ENCODE measurements at places on chromosomes 6 and 20.

- DNase-seq: no peak
These were observed 9.6 kb upstream of the IL17A start for GRCh38 chr6:52176550-52176949.

DNA sequence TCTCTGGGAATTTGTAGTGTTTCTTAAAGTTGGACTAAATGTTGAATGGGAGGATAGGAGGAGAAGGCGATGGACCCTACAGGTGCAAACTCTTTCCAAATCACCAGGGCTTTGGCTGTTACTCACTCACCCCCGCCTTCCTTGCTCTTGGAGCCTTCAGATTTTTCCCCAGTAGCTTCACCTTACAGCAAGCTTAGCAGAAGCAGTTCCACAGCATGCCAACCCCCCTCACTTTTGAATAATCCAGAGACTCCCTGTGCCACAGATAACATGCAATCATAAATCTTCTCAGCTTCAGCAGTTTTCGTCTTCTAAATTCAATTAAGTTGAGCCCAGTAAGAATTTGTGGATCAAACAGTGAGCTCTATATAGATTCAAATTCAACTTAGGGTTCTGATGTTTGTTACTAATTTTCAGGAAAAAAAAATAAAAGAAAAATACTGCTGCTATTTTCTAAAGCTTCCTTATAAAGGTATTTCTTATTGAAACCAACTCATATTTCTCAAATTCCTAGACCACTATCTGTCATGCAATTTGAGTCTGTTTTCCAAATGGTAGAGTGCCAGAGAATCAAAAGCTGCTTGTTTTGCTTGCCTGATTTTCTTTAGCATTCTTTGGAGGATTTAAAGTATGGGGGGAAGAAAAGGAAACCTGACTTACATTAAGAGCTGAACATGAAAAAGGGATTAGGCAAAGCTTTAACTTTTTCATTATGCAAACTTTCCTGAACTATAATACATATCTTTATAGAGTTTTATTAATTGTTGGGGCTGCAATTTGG, 166.4 kb downstream of the EYA4 start:
- DNase-seq: no peak

DNA sequence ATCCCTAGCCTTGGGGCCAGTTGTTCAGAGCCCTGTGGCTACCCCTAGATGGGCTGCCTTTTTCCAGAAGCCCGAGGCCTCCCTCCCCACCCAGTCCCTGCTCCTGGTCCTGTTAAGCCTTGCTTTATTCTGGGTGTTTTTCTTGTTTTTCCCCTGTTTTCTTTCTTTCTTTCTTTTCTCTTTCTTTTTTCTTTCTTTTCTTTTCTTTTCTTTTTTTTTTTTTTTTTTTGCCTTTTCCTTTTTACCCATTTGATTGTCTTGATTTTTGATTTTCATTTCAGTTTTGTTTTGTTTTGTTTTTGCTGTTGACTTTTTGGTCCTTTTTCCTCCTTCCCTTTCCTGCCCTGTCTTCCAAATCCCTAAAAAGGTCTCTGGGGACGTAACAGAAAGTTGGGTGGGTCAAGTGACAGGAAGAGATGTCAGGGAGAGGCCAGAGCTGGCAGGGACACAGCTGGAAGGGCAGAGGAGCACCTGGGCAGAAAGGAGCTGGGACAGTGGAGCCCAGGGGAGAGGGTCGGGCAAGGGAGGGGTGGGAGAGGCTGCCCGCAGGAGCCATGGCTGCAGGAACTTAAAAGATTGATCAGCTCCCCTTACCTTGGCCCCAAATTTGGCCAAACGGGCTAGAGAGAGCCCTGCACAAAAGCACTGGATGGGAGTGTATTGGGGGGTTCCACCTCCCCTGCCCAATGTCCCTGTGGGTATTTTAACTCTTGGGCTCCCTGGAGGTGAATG, 27.6 kb downstream of the MYH7B start:
- DNase-seq: no peak

DNA sequence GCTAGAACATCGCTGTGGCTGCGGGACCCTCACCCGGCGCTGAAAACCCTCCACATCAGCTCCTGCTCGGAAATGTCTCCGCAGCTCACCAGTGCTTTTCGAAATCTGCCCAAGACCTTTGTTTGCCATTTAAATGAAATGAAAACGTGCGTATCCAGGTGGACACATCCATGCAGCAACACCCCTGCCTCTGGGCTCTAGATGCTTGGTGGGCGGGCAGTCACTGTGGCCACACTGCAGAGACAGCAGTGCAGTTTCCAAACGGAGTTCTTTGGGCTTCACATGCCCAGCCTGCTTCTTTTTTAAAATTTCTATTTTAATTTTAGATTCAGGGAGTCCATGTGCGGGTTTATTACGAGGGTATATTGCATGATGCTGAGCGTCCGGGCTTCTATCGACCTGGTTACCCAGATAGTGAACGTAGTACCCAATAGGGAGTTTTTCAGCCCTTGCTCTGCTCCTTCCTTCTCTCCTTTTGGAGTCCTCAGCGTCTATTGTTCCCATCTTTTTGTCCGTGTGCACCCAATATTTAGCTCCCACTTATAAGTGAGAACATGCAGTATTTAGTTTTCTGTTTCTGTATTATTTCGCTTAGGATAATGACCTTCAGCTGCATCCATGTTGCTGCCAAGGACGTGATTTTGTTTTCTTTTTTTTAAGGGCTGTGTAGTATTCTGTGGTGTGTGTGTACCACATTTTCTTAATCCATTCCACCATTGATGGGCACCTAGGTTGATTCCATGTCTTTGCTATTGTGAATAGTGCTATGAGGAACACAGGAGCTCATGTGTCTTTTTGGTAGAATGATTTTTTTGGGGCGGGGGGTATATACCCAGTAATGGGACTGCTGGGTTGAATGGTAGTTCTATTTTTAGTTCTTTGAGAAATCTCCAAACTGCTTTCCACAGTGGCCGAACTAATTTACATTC, 4.8 kb upstream of the TUBB2B start:
- DNase-seq: no peak

GRCh38 chr20:46252352-46253091, 55.8 kb downstream of the CDH22 start:
- no peak for DNase-seq

DNA sequence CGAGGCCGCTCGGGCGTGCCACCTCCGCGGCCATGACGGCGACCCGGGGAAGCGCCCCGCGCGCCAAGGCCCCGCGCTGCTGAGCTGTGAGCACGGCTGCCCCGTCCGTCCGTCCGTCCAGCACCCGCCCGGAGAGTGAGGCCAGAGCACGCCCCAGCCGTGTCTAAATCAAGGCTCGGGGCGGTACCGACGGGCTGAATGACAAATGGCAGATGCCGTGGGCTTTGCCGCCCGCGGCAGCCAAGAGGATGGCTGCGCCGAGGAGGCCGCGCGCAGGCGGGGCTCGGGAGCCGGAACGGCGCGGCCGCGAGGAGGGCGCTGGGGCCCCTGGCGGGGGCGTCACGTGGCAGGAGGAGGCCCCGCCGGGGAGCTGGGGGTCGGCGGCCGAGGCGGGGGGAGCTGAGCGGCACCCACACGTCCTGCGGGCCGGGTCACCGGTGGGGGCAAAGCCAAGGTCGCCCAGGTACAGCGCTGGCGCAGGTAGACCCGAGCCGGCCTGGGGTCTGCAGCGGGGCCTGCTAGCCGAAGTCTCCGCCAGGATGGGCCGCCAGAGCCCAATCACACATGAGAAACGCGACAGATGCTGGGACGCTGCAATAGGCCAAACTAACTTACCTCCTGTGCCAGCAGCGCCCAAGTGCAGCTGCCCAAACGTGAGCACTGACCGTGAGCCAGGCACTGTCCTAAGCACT, at the start of gene PLAGL1:
PLAGL1 (minus strand) TSS at position 140 of the 692 bp plus-strand sequence. CDS start 60,123 bp downstream, outside the sequence.
- peak; percentile 35 for DNase-seq

- no peak for DNase-seq
These were observed 13.9 kb upstream of the RANBP9 start for GRCh38 chr6:13725570-13725969.

DNA sequence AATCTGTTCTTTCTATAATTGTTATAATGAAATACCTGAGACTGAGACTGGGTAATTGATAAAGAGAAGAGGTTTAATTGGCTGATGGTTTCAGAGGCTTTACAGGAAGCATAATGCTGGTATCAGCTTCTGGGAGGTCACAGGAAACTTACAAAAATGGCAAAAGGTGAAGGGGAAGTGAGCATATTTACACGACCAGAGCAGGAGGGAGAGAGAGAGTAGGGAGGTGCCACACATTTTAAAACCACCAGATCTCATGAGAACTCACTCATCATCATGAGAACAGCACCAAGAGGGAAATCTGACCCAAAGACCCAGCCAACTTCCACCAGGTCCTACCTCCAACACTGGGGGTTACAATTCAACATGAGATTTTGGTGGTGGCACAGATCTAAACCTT, 2.6 kb upstream of the SIRPB1 start:
- no peak for DNase-seq

DNA sequence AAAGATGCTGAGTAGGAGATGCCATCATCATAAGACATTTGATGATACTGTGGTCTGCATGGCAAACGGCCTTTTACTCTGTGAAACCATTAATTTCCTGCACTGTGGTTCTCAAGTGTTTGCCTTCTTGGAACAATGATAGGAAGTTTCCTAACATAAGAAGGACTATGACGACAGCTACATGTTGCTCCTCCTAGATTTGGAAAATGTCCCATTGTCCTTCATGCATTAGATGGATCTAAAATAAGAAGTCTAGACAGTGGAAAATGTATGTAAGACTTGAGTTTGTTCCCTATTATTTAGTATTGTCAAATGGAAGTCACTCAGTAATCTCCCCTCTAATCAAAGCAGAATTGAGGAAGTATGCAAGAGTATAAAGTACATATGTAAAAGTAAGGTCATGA, 98.5 kb upstream of the TMEM170B start:
- DNase-seq: no peak

GRCh38 chr6:100372326-100373091, 92.2 kb downstream of the SIM1 start:
- DNase-seq: no peak

DNA sequence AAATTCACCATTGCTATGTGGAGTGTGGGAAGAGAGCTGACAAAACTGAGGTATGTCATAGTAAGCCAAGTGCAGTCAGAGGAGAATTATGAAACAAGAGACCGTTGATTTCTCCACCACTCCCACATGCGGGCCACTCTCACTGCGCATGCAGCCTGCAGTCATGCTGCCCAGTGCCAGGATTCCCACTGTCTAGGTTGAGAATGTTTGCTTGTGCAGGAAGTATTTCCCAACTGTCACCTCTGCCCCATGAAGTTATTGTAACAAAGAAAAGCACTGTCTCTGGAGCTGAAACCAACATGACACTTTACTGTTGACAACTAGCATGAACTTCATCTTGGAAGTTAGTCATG, 18.7 kb upstream of the SFT2D1 start:
- no peak for DNase-seq

DNA sequence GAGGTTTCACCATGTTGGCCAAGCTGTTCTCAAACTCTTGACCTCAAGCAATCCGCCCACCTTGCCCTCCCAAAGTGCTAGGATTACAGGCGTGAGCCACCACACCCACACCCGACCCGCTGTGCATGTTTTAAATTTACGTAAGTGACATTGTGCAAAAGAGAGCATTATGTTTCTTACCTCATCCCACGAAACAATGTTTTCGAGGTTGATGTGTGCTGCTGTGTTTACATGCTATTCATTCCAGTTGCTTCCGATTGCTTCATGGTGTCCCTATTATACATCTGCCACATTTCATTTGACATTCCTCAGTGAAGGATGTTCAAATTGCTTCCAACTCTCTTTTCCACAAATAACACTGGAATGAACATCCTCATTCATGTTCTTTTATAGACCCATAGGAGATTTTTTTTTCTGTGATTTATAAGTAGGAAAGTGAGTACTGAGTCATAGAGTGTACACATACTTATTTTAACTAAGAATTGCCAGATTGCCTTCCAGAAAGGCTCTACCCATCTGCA, 403.9 kb upstream of the JARID2 start:
- no peak for DNase-seq

DNA sequence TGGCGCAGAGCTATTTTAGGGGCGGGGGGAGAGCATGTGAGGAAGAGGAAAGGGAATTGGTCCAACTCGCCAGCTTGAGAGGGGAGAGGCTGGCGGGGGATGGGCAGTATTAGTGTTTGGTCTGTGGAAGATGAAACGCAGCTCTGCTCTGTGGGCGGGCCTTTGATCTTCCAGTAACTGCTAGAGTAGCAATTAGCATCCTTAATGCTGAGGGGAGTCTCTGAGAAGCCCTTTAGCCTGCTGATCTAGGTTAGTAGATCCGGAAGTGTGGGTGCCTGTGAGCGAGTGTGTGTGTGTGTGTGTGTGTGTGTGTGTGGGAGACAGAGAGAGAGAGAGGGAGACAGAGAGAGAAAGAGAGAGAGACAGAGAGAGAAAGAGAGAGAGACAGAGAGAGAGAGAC, 117.2 kb upstream of the BACH2 start:
- no peak for DNase-seq
